ENCODE measurements at places on chromosomes 1 and 21.

DNA sequence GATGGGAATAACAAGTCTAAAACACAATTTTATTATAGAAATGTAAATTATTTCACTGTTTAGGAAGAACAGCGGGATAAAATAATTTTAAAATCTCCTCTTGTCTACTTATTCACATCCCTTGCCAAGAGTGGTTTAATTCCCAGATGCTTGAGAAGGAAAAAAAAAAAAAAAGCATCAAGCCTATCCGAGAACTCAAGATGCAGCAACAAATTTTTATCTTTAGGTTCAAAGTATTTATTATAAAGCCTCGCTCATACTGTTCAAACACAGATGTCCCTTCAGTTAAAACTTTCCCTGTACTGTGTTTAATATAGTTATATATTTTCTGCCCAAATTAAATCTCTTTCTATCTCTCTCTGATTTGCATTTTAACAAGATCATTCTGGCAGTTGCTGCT is 1615.8 kb downstream of the PLA2G4A start:
- no peak for DNase-seq

GRCh38 chr1:233424779-233425178 is 97.3 kb downstream of the MAP3K21 start:
- no peak for DNase-seq

GRCh38 chr1:230421481-230421880 is 4.7 kb downstream of the PGBD5 start:
- DNase-seq: no peak

- no peak for DNase-seq
These were observed 136.2 kb upstream of the TIAM1 start for GRCh38 chr21:31480228-31480627.

GRCh38 chr1:63795455-63795854 is 21.6 kb downstream of the ROR1 start:
- DNase-seq: no peak

GRCh38 chr1:89754518-89754917 is 66.3 kb upstream of the LRRC8D start:
- no peak for DNase-seq

- DNase-seq: no peak
These were observed 23.8 kb downstream of the C21orf91 start for GRCh38 chr21:17795146-17796036.

DNA sequence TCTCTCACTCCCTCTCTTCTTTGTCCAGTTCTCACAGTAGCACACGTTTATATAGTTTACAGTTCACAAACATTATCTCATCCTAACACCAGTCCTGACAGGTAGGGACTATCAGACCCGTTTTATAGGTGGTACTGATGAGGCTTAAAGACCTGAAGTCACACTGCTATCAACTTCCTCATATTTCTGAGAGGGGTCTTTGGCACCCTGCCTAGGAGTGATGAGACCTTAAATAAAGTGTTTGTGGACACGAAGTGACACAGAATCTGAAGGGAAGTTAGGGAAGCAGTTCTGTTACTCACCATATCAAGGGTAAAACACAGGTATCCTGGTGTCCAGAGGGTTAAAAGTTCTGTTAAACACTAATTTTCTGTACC is 590 bp upstream of the TACSTD2 start:
- no peak for DNase-seq

- DNase-seq: no peak
These were observed 35.7 kb downstream of the PTP4A2 start for GRCh38 chr1:31902510-31902860.

DNA sequence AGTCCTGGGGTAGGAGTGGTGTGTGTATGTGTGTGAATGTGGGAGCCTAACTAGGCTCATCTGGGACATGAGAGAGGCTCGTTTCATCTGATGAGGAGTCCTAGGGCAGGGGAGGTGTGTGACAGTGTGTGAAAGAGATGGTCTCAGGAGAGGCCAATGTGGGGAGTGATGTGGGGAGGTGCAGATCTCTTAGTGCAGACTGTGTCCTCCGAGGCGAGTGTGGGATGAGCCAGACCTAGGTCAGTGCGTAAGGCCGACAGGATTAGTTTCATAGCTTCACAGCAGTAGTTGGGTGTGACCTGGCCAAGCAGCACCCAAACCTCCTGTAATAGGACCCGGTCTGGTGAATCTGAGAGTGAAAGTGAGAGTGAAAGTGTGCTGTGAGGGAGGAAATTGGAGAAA is 94.7 kb downstream of the LIPI start:
- DNase-seq: no peak

- DNase-seq: no peak
These were observed 338.4 kb downstream of the DISC1 start for GRCh38 chr1:231964961-231965360.

DNA sequence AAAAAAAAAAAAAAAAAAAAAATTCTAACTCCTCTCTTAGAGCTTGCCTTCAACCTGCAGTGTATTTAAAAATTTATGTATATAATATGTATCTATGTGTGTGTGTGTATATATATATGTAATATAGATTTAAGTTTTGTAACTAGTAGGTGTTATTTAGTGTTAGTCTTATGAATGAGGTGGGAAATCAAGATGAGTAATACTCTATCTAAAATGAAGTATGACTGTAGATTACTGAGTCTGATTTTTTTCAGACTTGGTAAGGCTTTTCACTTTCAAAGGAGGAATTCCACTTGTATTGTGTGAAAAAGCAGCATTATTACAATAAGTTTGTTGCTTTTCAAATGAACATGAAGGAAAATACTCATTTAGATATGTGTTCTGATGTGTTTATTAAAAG is 5.4 kb upstream of the DNM3 start:
- no peak for DNase-seq

DNA sequence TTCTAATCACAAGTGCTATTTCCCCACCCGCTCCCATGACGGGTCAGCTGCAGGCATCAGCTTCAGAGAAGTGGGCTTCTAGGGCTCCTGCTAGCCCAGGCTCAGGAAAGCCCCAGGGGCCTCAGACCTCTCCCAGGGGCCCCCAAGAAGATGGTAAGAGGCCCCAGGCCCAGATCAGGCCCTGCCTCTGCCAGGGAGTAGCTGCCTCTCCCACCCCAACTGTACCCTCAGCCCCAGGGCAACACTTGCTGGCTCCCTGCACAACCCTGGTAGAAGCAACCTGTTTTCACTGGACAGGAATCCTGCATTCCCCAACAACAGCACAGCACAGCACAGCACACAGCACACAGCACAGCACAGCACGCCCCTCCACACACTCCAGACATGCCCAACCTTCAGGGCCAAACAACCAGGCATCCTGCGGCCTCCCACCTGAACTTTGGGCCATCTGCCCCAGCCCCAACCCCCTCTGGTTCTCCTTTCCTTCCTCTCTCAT is 6.5 kb downstream of the BLACAT1 start:
- no peak for DNase-seq

GRCh38 chr1:43415901-43416300 is 26.2 kb downstream of the SZT2 start:
- no peak for DNase-seq

- no peak for DNase-seq
These were observed 359.8 kb upstream of the KAZN start for GRCh38 chr1:14238472-14239307.

DNA sequence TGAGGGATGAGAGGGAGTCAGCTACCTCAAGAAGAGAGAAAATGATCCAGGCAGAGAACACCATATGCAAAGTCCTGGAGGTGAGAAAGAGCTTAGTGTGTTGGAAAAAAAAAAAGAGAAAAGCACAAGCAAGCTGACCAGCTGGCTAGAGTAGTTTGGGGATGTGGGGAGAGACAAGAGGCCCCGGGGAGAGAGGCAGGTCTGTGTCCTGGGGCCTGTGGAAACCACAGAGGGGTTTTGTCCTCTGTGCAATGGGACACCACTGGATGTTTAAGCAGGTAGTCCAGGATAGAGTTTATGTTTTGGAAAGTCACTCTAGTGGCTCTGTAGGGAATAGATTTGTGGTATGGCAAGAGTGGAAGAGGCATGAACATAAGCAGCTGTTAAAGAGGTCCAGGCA is 14.4 kb upstream of the CHI3L1 start:
- no peak for DNase-seq

DNA sequence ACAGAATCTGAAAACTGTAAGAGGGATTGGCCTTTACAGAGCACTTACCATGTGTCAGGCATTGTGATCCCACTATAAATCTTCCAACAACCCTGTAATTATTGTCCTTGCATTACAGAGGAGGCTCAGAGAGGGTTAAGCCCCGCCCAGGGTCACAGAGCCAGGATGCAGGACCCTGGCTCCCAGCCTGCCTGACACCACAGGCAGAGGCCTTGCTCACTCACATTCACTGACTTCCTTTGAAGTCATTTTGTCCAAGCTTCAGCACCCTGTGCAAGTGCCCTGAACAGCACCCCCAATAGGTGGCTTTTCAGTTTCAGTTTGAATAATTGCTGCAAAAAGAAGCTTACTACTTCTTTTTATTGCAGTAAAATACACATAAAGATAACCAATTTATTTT is 256.8 kb upstream of the NFIA start:
- peak; percentile 24 for DNase-seq

DNA sequence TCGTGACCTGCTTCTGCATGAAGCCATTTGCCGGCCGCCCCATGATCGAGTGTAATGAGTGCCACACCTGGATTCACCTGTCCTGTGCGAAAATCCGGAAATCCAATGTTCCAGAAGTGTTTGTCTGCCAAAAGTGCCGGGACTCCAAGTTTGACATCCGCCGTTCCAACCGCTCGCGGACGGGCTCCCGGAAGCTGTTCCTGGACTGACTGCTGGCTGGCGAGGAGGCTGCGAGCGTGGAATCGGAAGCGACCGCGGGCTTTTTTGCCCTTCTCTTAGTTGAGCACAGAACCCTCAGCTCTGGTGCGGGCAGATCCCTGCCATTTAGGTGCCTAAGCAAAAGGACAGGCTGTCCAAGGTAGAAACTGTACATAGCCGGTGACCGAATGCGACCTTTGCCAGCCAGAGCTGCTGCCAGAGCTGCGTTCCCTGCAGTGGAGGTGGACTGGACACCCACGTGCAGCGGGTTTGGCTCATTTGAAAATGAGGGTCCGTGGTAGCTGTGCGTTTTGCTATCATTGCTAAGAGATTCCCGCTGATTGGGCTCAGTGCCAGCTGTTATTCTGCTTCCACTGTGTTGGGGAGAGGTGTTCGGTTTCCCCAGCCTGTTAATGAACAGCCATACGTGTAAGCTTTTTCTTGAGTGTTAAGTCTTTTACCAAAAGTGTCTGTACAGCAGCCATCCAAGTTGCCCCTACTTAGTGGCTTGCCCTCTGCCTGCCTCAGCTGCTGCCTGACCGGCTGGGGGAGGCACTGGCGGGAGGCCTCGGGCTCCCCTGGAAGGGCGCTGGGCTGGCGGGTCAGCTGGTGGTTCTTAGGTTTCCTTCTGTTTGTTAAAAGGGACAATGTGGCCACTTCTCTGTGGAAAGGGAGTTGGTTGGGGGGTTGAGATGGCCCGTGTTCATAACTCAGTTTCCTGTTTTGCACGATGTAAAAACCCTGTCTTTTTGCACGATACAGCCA is 3.0 kb upstream of the THAP3 start:
- DNase-seq: no peak

DNA sequence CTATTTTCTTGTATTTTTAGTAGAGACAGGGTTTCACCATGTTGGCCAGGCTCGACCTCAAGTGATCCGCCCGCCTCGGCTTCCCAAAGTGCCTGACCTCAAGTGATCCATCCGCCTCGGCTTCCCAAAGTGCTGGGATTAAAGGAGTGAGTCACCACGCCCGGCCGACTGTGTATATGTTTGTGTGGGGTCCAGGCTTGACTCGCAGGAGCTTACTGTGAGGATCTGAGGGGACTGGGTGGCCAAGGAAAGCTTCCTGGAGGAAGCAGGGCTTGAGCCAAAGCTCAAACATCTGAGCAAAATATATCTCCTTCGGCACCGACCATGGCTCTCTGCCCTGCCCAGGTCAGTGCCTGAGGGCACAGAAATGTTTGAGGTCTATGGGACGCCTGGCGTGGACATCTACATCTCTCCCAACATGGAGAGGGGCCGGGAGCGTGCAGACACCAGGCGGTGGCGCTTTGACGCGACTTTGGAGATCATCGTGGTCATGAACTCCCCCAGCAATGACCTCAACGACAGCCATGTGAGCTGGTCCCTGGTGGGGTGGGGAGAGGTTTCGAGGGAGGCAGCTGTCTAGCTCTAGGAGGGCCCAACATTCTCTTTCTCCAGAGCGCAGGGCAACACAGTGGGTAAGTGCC is 10.5 kb downstream of the PADI3 start:
- no peak for DNase-seq

GRCh38 chr1:206736878-206737728 is 33.5 kb upstream of the IL19 start:
- DNase-seq: no peak

DNA sequence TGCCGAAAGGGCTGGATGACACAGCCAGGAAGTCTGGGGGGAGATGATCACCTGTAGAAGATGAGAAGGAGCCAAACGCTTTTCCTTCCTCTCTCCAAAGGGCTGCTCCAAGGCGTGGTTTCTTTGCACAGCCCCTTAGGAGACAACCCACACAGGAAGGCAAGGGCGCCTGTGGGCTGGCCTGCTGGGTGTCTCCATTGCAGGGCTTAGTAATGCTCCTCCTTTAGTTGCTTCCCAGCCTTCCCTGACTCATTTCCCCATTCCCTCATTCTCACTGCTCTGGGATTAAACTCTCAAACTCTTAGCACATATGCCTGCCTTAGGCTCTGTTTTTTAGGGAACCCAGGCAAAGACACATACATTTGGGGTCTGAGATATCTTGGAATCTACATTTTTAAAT is 1.7 kb upstream of the CLCA1 start:
- no peak for DNase-seq

- peak; percentile 64 for DNase-seq
These were observed 749 bp downstream of the AKIRIN1 start for GRCh38 chr1:38991638-38992411.

DNA sequence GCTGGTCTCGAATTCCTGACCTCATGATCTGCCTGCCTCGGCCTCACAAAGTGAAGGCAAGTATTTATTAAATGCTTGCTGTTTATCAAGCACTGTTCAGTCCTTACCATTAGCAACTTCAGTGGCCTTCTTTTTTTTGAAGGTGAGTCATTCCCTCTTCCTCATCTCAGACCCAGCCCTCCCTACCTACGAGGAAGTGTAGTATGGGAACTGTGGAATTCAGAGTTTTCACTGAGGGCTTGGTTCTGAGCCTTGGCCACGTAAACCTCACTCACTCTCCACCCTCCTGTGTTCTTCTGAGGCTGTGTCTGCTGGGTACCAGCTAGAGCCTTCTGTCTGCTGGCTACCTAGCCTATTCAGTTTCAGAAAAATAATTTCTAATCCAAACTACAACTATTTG is 218.3 kb upstream of the SGIP1 start:
- DNase-seq: no peak

DNA sequence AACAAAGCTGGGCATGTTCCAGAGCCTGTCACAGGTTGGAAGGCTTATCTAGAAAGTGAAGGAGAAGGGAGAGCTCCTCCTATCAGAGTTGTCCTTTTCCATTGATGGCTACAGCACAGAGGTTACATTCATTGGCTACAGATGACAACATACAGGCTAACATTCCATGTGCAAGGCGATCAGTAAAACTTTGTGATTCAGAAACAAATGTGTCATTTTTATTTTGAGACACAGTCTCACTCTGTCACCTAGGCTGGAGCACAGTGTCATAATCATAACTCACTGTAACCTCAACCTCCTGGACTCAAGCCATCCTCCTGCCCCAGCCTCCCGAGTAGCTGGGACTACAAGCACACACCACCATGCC is 32.6 kb downstream of the TRIM67 start:
- no peak for DNase-seq
